ENCODE measurements at places on chromosomes 1 and 21.

GRCh38 chr1:28172713-28173150 is 3.8 kb downstream of the PTAFR start:
- no peak for DNase-seq

DNA sequence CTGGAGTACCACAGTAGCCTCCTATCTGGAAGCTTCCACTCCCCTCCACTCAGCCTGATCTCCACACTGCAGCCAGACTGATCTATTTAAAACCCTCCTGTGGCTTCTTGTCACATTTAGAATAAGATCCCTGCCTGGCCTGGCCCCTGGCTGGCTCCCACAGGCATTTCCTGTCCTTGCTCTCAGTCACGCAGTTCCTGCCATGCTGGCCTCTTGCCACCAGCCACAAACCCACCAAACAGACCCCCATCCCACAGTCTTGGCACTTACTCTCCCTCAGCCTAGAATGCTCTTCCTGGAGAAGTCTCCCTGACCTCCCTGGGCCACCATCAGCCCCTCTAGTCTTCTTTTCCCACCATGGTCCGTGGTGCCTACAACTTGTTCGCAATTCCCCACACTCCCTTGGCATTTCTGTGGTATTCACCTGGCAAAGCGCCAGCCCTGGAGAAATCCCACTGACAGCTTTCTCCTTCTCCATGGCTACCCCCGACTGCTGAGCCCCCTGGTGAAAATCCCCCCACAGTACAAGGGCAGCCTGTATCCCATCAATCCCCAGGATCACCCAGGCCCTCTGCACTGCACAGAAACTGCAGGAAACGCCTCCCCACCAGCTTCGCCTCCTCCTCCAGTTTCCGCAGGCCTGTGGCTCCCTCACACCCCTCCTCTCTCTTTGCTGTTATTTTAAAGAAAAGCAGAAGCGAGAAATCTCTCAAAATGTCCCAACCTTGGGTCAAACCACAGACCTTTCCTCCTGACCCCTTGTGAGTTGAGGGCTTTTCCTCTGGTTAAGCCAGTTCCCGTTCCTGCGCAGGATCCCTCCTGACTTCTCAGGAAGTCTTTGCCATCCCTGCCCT is 94.5 kb downstream of the SYT2 start:
- no peak for DNase-seq

DNA sequence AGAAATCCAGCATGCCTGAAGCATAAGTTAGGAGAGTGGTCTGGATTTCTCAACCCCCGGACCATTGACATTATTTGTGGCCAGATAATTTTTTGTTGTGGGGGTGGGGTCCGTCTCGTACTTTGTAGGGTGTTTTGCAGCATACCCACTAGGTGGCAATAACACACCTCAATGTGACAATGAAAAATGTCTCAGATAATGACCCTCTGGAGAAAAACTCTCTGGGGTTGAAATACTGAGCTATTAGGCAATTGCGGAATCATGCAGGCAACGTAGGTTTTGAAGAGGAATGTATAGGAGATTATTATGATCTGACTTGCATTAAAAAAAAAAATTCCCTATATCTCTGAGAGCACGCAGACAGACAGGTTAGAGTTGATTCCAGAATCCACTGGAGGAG is 25.3 kb upstream of the RRP15 start:
- DNase-seq, result no peak

GRCh38 chr1:35600593-35600992 is 27.5 kb downstream of the TFAP2E start:
- no peak for DNase-seq

DNA sequence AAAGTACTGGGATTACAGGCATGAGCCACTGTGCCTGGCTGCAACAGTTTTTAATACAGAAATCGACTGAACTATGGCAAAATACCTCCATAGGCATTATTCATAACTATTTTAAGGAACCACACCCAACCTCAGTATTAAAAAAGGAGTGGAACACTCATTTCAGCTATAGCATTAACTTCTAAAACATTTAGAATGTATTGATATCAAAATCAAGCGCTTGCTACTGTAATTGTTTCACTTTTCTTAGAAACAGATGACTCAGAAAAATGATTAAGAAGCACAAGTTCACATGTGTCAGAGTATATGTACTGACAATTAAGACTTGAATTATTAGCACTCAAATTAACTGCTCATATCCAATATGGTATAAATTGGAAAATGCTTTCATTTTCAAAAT is 15.1 kb downstream of the AIDA start:
- no peak for DNase-seq

DNA sequence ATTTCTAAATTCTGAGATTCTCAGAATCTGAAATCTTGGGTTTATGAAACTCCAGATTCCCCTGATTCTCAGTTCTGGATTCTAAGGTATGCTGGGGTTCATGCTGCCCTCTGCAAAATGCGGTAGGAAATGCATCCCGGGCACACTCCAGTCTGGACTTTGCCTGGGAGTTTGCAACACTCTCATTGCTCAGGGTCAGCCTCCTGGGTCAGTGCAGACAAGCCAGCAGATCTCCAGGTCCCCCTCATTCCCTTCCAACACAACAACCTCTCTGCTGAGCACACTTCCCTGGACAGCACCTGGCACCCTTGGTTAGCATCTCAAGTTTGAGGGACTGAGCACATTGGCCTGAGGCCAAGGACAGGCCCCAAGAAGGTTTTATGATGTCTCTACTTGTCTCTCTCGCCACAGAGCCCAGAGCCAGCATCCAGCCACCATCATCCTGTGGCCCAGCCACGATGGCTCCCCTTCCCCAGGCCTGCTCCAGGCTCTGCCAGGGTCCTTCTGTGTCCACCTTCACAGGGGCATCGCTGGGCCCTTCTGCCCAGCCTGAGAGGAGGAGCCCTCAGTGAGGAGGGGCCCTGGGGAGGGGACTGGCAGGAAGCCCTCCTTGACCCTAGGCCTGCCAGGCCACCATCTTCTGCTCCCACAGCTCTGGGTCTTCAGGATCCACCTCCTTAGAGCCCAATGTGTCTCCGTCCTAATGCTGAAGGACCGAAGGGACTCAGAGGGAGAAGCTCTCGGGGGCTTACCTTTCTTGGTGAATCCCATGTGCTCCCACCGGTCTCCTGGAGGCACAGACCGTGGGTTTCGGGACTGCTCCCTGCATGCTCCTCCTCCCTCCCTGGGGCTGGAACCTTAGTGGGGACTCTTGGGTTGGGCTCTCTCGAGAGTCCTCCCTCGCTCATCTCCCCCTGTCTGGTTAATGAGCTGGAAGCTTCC is 550.7 kb downstream of the PTPRU start:
- no peak for DNase-seq
